GM23248 (cell line): ENCODE measurements at places on chromosomes 4 and X. TPM values are rescaled to one million over a fixed set of nuclear protein-coding genes. Genes with fewer than 3 reads are reported as not detected.

FTSJ1 gene
- total RNA-seq = 95.2 and 152 TPM in 2 replicates

DNA sequence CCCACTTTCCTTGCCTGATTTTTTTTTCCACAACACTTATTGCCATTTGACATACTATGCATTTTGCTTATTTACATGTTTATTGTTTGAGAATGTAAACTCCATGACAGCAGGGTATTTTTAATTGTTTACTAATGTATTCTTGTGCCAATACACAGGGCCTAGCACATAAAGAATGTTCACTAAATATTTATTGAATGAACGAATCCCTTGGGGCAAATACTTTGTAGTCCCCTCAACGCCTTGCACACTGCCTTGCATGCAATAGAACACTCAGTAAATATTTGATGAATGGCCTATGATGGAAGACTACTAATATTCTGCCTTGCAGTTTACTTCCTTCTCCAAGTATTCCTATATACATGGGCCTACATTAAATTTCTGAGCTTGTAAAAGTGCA is 1.4 kb upstream of the PRPS1 start:
- no peak for DNase-seq

GRCh38 chr4:122814426-122814825 is 12.2 kb upstream of the FGF2 start:
- DNase-seq = no peak

FAM193A gene
- 19.0 TPM in 2 replicates for total RNA-seq

DNA sequence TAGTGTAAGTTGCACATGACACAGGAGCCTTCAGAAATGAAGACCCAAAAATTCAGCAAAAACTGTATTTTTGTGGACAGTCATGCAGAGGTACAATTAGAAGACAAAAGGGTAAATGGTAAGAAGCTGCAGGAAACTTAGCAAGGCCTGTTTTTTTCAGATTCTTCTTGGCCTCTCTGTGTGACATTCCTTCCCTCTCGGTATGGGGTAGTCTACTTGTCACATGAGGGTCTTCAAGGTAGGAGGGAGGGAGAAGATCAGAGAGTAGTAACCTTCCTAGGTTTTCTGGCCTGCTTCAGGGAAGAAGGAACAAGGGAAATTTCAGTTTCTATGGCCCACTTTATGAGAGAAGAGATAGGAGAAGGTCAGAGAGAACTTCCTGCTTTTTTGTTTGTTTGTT is 230.4 kb upstream of the PPP1R2C start:
- DNase-seq = no peak

DNA sequence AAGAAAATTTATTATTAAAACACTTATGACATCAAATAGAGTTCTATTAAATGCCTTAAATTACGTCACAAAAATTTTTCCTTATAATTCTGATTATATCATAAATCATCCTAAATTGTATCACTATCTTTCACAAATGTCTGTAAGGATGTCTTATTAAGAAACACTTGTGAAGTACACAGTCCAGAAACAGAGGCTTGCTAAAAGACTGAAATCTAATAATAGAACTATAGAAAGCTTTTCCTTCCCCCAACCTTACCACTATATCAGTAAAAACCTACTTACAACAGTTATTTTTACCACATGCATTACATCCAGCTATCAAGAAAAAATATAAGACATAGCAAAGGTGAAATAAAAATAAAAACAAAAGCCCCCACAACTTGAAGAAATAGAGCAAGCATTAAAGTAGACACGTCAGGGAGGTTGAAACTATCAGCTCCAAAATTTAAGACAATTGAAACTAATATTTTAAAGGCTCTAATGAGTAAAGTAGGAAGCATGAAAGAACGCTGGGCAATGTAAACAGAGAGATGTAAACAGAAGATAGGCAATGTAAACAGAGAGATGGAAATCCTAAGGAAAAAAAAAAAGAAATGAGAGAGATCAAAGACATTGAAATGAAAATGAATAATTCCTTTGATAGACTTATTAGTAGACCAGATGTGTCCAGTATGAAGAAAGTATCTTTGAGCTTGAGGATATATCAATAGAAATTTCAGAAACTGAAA is 94.9 kb upstream of the TECRL start:
- no peak for DNase-seq

ATOH1 gene
- not detected in 2 replicates for total RNA-seq

FMR1NB gene
- total RNA-seq = not detected in 2 replicates

FABP2 gene
- total RNA-seq = not detected in 2 replicates

GRCh38 chr4:38891051-38891983 is 23.7 kb downstream of the FAM114A1 start:
- no peak for DNase-seq

DNA sequence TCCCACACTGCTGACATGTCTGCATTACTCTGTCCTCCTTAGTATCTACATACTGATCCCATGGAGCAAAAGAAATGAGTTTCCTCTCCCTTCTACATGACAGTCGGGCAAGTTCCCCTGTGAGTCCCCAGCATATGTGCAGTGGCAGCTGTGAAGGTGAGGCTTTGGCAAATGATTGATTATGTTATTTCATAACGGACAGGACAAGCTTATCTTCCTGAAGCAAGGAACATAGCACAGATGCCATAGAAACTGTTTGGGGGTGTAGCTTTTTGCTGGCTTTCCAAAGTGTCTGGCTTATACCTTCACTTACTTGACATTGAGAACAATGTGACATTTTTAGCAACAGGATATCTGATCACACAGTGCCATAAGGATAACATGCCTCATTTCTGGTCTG is 136.8 kb upstream of the PDLIM3 start:
- no peak for DNase-seq

DKK2 gene
- total RNA-seq = 4.3 and 8.2 TPM in 2 replicates
